SJCRH30 (cell line): ENCODE measurements at places on chromosomes 4 and X. TPM values are rescaled to one million over a fixed set of nuclear protein-coding genes. Genes with fewer than 3 reads are reported as not detected.

Gene CCDC160
- total RNA-seq, result 0.47 and 0.89 TPM in 2 replicates

DNA sequence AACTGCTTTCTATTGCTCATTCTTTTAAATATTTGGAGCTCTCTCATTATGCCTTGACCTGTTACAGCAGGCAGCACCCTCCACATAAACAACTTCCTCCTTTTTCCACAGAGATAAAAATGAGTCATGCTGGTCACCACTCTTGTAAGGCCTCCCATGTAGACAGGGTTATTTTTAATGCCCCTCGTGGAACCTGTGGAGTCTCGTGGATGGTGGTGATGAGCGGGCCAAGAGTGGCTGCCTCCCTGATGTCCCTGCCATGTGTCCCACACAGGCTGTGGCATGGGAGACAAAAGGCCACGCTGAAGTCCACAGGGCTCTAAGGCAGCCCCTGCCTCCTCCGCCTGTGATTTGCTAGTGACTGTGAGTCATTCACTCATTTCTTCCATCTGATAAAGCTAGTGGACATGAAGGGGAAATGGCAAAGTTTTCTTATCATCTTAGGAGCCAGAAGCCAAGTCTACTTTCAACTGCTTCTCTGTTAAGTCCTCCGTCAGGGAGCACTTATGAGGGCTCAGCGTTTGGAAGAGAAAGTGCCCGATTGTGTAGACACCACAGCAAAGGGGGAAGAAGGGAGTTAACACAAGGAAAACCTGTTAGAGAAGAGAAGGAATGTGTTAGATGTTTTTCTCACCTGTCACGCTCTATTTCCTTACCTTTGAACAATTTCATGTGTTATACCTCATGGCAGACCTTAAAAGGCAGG, 121.6 kb upstream of the FAT1 start:
- DNase-seq, result peak; percentile 41
- peak overlapping the region; percentile 60; the same call in 1 of the 2 replicates for H3K27ac ChIP-seq
- no peaks in the 10 kb centered on the region for H3K36me3 ChIP-seq
- H3K4me1 ChIP-seq, result peaks cover 3% of the 10 kb centered on the region; the same call in 1 of the 2 replicates
- peak overlapping the region; percentile 40; the same call in 1 of the 2 replicates for H3K4me3 ChIP-seq
- no peaks in the 10 kb centered on the region for H3K27me3 ChIP-seq

- no peaks in the 10 kb centered on the region for H3K4me1 ChIP-seq
- DNase-seq, result no peak
- H3K27me3 ChIP-seq, result no peaks in the 10 kb centered on the region
- H3K27ac ChIP-seq, result no peak overlapping the region
- H3K4me3 ChIP-seq, result no peak overlapping the region
- no peaks in the 10 kb centered on the region for H3K36me3 ChIP-seq
Measured at GRCh38 chrX:43279341-43279808, 376.7 kb upstream of the MAOA start.

- no peak for DNase-seq
- no peaks in the 10 kb centered on the region for H3K27me3 ChIP-seq
- H3K4me1 ChIP-seq, result no peaks in the 10 kb centered on the region
- no peak overlapping the region for H3K4me3 ChIP-seq
Measured at GRCh38 chrX:24333371-24333770, 19.5 kb upstream of the SUPT20HL2 start.

Gene SPIN2A
- 0.25 and 0.42 TPM in 2 replicates for total RNA-seq

DNA sequence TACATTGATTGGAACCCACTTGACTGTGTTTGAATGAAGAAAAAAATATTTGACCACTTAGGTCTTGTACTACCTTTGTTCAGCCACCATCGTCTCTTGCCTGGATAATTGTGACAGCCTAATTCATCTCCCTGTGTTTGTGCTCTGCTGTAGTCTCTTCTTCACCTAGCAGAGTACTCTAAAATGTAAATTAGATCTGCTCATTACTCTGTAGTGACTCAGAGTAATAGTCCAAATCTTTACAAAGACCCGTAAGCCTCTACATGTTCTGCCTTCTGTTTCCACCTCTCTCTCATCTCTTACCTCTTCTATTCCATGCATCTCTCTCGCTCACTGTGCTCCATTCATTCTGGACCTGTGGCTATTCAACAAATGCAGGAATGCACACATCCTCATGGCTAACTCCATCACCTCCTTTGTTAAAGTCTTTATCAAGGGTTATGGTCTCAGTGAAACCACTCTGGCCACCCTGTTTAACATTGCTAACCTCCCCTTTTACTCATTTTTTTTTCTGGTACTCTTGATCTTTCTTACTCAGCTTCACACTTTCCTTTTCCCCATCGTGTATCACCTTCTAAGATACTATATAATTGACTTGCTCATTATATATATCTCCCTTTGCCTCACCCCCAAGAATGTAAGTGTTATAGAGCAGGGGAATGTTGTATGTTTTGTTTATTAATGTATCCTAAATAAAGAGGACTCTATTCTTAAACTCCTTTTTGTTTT, 98.4 kb downstream of the STIM2 start:
- peaks cover 7% of the 10 kb centered on the region for H3K4me1 ChIP-seq
- no peak overlapping the region for H3K4me3 ChIP-seq
- H3K27me3 ChIP-seq, result no peaks in the 10 kb centered on the region
- DNase-seq, result no peak
- H3K27ac ChIP-seq, result no peak overlapping the region

DNA sequence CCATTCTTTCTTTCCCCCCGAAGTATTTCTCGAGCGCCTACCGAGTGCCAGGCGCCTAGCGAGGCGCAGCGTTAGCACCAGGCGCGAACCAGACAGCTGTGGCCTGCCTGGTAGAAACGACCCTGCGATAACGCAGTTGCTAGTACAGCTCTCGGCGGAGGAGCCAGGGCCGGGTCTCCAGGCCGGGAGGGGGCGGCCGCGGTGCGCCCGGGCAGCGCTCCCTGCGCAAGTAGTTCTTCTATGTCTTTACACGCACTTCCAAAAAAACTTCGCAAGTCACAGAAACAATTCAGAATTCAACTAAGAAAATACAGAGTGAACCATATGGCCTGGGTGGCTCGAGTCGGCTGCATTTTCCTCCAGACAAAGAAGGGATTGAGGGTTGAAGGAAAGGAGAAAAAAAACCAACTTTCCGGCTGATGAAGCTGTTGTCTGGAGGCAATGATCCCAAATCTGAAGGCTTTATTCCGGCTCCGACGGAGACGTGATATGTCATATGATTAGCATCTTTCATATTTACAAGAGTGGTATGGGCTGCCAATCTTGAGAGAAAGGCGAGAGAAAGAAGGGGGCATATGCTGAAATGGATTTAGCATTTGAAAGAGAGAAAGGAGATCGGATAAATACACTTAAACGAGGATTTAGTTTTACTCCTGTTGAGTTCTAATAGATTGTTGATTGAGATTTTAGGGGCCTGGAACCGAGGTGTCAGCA, 7.2 kb upstream of the NEUROG2 start:
- peak overlapping the region; percentile 36 for H3K4me3 ChIP-seq
- no peaks in the 10 kb centered on the region; the same call in 1 of the 2 replicates for H3K4me1 ChIP-seq
- no peak overlapping the region for H3K27ac ChIP-seq
- H3K36me3 ChIP-seq, result no peaks in the 10 kb centered on the region
- peak; percentile 23 for DNase-seq
- no peaks in the 10 kb centered on the region for H3K27me3 ChIP-seq

GRCh38 chrX:38236901-38237615, 16.4 kb upstream of the SRPX start:
- no peak overlapping the region for H3K4me3 ChIP-seq
- no peaks in the 10 kb centered on the region for H3K4me1 ChIP-seq
- no peaks in the 10 kb centered on the region for H3K27me3 ChIP-seq
- H3K27ac ChIP-seq, result no peak overlapping the region
- no peak for DNase-seq
